ENCODE measurements at places on chromosomes 1 and 21. TPM values are rescaled to one million over a fixed set of nuclear protein-coding genes. Genes with fewer than 3 reads are reported as not detected.

- DNase-seq = no peak
Measured at GRCh38 chr1:93960641-93961147, 51.5 kb upstream of the GCLM start.

DNA sequence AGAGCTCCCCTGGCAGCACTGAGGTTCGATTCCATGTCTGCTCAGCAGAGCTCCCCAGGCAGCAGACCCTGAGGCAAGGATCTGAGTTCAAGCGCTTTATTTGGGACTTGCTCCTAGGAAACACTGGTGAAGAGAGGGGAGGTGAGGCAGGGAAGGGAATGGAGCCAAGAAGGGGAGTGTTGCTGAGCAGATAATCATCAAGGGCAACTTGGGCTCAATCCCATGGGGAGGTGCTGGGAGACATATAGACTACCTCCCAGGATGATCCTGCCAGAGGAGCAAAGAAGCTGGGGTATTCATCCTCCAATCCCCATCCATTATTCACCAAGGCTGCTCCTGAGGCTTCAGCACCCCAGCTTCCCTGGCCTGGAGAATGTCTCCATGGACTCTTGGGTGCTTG is 47.0 kb downstream of the GRIK3 start:
- DNase-seq = no peak

RNU1-3 gene
- 3,041 TPM for total RNA-seq

CD1D gene
- total RNA-seq = not detected

GRCh38 chr1:157415661-157416060 is 136.7 kb downstream of the FCRL5 start:
- no peak for DNase-seq

- DNase-seq = no peak
Measured at GRCh38 chr21:25734654-25734903, 125 bp downstream of the ATP5PF start.

NES gene
- not detected for total RNA-seq

DNA sequence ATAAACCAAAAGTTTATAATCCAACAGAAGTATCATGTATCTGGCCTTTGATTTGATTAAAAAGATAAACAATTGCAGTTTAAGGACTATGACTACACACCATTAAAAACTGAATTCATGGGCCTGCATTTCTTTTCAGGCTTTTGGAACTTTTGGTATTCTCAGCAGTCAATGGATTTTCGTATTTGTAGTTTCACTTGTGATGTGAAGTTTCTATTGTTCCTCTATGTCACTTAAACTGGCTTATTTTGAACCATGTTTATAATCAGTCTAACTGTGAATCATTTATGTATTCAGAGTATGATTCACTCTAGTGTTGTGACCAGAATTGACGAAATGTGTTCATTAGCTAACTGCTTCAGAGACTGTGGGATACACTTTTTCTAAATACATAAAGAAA is 132.9 kb downstream of the COQ8A start:
- DNase-seq = no peak

- no peak for DNase-seq
Measured at GRCh38 chr1:40897513-40897912, 35.4 kb upstream of the CITED4 start.

RAB25 gene
- total RNA-seq = not detected

GRCh38 chr1:6775261-6776043 is 9.8 kb upstream of the CAMTA1 start:
- no peak for DNase-seq

DNA sequence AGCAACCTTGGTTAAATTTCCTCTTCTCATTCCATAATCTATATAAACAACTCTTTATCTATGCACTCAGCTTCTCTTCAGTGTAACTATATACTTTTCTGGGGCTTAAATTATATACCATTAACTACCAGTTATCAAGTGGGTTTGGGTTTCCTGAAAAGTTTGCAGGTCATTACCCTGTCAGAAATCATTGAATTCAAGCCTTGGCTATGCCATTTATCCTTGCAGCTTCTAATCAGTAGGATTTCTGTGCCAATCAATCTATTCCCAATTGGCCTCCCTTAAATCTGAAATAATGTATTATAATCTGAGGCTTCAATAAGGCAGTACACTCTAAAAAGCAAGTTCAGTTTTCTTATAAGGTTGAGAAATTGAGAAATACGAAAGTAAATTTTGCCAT is 466.5 kb downstream of the NCAM2 start:
- no peak for DNase-seq

DNA sequence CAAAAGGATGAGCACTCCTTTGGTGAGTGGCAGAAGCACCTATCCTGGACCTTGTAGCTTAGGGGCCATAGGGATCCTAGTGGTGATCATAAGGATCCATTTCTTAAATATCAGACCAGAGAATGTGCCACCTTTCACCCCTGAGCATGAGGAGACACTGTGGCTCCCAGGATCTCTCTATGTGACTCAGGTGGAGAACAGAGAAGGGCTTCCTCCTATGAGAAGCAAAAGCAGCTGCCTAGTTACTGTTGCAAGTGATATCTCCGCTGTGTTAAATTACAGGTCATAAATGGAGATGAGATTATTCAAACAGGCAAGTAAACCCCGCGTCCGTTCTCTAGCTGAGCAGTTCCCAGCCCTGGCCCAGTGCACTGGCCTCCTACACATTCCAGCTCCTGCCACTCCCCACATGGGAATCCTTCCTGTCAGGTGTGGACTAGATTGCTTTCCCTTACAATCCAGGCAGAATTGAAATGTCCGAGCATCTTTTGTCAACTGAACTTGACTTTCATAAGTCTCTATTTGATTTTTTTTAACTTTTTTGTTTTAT is 26.3 kb downstream of the CLEC20A start:
- DNase-seq = no peak

LEFTY2 gene
- total RNA-seq = not detected

GRCh38 chr1:107669996-107670395 is 295.0 kb downstream of the VAV3 start:
- no peak for DNase-seq

DNA sequence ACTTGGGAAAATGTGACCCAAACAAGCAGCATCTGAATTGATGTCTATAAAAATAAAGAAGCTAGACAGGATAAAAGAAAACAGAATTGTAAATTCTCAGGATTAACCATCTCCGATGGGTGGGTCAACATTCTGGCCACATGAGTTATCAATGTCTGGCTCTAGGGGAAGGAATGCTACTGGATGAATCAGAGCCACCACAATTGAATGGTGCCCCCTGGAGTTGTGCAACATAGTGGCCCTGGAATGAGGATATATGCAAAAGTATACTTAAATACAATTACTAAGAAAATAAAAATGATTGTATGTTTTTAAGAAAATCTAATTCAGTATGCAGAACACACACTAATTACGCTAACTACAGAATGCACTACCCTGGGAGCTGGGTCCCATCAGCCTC is 185.6 kb downstream of the TGFBR3 start:
- DNase-seq = no peak

GRCh38 chr1:21297975-21298374 is 7.7 kb upstream of the ECE1 start:
- no peak for DNase-seq

- DNase-seq = no peak
Measured at GRCh38 chr21:44273046-44273445, 11.3 kb upstream of the DNMT3L start.

DNA sequence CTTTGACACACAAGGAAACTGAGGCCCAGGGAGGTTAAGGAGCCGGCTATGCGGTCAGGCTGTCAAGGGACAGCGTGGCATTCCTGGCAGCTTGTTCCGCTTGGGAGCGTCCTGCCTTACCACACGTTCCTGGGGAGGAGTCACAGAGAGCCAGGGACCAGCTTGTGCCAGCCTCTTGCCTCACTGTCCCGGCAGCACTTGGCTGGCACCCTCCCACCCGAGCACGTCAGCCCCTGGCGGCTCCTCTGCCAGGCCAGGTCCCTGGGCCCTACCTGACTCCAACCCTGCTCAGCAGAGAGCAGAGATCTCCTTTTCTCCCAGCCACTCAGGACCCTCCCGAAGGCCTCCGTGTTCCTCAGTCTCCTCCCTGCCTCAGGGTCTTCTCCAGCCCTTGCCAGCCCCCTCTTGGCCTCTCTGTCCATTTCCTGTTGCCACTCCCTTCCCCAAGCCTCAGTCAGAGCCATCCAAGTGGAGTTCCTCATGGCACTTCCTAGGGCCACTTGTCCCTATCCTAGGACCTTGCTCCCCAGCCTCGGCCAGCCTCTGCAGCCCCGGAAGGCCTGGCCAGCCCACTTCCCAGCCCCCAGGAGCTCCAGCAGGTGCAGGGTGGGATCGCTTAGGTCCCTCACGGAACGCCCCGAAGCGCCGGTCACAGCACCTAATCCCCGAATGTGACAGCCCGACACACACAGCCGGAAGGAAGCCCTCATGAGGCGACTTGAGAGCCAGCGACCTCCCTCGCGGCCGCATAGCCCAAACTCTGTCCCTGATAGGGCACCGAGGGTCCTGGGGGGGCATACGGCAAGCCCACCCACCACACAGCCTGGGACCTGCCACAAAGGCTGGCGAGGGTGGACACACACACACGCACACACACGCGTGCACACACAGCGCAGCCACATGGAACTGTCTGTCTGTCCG is 130.3 kb downstream of the CASZ1 start:
- DNase-seq = no peak

- DNase-seq = no peak
Measured at GRCh38 chr1:219088778-219089557, 84.7 kb upstream of the LYPLAL1 start.

DNA sequence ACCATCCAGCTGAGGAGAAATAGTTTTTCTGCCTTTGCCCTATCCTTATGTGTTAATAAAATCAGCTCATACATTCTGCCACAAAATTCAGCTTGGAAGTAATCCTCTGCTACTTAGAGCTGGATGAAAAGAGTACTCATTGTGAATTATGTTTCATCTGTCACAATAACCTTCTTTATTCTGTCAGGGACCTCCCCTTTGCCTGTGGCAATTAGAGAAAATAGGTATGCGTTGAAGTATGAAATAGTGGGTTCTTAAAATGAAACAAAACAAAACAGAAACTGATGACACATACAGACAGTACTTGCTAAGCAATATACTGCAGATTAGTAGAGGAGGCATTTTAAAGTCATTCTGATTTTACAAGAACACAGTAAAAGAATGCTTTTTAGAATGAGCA is 578.5 kb downstream of the USP25 start:
- DNase-seq = no peak

- DNase-seq = no peak
Measured at GRCh38 chr1:16048573-16049189, 5.1 kb downstream of the CLCNKB start.
